Osteocyte (in vitro differentiated cells): ENCODE measurements at places on chromosomes 4 and X. TPM values are rescaled to one million over a fixed set of nuclear protein-coding genes. Genes with fewer than 3 reads are reported as not detected.

CENPE gene
- total RNA-seq = 5.7 and 6.9 TPM in 2 replicates

DCLK2 gene
- 12.6 and 14.1 TPM in 2 replicates for total RNA-seq

DNA sequence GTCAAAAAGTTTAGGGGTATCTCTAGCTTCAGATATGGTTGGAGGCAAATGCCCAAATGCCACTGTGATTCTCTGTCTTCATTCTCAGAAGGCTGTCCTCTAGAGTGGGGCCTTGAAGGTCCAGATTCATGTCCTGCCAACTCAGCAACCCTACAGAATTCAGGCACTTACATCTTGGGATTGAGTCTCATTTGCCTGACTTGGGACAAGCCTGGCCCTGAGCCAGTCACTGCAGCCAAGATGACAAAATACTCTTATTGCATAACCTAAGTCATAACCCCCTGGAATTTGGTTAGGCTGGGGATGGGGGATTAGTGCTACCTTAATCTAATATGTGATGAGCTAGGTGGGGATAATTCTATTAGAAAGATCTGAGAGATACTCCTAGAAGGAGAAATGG lies 100.5 kb downstream of the AREG start:
- DNase-seq = no peak

DNA sequence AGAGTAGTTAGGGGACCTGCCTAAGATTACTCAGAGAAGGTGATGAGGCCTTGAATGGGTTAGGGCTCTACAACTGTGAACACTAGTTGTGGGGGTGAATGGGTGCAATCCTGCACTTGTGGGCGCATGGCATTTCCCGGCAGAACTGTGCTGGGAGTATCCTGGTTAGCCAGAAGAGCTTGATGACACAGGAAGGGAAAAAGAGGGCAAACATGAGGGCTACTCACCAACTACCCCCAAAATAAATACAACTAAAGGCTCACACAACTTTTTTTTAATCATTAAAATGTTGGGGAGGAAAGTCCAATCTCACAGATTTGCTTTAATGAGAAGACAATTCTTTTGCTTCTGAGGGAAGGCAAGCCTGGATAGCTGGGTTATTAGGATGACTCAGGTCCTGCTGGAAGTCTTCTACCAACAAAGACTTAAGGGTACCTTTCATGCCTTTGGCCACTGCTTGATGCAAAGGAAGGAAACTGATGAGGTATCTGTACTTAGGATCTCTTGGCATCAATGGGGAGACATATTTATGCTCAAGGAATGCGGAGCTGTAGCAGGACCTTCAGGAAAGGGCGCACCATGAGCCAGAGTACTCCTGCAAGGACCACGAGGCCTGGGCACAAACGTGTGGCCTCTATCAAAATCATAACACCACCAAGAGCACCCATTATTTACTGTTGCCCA lies 2.6 kb downstream of the PHKA2 start:
- no peak for DNase-seq

DNA sequence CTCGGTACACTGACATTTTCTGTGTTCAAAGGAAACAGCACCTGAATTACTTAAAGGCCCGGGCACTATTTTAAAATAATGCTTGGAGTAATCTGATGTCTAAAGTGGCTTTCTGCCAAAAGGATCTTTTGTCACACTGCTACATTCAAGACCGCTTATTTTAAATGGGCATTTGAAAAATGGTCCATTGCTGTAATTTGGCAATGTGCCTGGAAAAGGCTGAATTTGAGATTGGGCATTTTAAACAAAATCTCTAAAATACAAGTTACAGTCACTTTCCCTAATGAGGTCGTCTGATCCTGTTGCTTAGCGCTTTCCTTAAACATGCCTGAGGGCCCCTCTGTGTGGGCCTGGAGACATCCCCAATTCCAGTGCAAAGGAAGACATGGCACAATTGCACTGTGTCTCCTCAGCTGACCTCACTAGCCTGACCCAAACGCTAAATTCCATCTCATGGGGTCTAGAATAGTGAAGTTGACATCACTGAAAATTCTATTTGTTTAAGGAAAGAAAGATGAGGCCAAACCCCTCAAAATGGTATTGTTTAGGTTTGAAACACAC lies 214.2 kb downstream of the GPC3 start:
- no peak for DNase-seq

DNA sequence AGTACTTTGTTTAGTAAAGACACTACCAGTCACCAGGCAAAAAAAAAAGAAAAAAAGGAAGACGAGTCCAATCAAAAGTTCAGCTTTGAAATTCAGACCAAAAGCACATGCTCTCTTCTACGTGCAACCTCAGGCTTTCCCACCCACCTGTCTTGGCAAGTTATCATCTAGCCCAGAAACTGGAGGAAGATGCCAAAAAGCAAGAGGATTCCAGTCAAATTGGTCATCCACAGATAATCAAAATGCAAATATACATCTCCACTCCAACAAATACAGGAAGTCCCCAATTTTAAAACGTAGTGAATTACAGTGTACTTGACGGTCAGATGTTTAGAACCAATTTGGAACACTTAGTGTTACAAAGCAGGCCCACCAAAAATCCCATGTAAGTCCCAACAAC lies 96.5 kb downstream of the PALLD start:
- no peak for DNase-seq
